ENCODE measurements at places on chromosomes 1 and 21.

GRCh38 chr1:25458541-25459298 lies 28.0 kb downstream of the MACO1 start:
- no peak for DNase-seq

DNA sequence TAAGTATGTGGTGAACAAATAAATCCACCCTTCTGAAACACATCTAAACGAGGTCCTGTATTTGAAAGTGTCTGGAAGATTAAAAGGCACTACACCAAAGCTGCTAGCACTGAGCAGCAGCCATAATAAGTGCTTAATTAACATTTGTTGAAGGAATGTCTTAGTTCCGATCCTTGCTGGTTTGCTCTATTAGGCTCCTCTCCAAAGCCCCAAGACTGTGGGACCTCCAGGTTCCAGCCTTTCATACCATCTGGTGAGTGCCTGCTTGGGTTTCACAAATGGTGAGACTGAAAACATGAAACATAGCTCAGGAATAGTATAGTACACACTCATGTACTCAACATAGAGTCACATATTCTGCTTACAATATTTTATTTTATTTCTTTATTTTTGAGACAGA lies 640 bp upstream of the CYP2J2 start:
- DNase-seq = no peak

GRCh38 chr1:91645031-91645430 lies 144.4 kb downstream of the CDC7 start:
- DNase-seq = no peak

DNA sequence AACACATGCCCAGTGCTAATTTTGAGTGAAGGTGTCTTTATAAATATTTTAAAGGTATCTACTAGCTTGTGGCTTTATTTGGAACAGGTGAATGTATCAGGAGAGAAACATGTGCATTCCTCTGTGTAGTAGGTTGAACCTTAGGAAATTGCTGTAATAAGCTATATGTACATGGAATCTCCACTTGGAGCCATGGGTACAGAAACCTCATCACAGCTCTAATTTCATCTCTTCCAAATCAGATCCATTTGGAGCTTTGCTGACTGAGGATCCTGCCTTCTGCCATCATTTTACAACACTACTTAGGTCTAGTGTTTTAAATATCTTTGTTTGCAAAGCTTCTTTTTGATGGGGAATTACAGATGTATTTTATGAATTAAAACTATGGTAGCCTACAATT lies 2.1 kb downstream of the KCNK2 start:
- DNase-seq = no peak

DNA sequence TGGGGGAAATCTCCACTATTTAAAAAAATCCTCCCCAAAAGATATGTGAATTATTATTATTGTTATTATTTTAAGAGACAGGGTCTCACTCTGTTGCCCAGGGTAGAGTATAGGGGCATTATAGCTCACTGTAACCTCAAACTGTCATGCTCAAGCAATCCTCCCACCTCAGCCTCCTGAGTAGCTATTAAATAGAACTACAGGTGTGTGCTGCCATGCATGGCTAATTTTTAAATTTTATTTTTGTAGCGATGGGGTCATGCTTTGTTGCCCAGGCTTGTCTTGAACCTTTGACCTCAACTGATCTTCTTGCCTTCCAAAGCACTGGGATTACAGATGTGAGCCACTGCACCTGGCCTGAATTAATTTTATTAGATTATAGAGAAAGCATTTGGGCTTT lies 116.8 kb downstream of the RABGAP1L start:
- no peak for DNase-seq

DNA sequence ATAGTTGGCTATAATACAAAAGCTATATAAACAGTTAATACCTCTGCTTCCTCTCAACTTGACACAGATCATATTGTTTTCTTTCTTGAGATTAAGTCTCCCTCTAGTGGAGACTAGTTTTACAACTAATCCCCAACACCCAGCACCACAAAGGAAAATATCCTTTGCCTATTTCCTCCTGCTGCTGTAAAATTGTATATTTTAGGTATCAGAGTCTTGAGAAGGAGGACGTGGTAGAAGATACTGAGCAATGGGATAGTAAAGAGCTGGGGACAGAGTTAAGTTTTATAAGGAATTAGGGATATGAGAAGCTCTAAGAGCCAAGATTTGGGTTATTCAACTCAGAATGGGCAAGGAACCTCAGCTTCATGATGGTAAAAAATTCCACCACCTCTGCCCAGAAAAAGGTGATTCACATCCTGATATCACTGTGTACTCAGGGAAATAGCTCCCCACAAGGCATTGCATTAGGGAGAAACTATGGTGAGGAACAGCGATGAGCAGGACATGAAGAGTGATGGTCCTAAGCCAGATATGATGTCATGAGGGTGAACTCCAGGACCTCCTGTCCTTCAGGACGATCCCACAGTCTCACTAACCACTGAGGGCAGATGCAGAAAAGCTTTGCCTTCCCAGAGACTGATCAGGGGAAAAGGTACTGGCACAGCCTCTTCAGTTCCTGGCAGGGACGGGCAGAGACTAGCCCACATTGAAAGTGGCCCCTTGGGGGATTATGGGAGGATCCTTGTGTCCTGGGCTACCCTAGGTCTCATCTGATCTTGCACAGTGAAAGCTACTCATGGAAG lies 14.7 kb upstream of the CFAP126 start:
- DNase-seq = peak; percentile 16

- DNase-seq = no peak
Measured at GRCh38 chr1:169576935-169577331, 9.3 kb downstream of the F5 start.

DNA sequence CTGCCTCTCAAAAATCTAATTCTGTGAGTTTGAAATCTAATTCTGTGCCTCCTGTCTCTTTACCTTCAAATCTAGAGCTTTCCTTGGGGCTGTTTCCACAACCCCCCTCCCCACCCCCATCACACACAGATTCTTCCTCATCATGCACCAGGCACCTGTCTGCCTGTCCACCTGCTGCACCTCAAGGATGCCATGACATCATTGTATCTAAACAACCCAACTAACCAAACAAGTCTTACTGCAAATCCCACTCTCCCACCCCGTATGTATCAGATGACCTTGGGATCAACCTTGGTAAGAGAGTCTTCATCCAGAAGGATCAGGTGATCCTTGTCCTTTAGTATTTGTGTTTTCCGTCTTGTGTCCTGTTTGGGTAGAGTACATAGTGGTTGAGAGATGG lies 102.7 kb upstream of the SIM2 start:
- no peak for DNase-seq

DNA sequence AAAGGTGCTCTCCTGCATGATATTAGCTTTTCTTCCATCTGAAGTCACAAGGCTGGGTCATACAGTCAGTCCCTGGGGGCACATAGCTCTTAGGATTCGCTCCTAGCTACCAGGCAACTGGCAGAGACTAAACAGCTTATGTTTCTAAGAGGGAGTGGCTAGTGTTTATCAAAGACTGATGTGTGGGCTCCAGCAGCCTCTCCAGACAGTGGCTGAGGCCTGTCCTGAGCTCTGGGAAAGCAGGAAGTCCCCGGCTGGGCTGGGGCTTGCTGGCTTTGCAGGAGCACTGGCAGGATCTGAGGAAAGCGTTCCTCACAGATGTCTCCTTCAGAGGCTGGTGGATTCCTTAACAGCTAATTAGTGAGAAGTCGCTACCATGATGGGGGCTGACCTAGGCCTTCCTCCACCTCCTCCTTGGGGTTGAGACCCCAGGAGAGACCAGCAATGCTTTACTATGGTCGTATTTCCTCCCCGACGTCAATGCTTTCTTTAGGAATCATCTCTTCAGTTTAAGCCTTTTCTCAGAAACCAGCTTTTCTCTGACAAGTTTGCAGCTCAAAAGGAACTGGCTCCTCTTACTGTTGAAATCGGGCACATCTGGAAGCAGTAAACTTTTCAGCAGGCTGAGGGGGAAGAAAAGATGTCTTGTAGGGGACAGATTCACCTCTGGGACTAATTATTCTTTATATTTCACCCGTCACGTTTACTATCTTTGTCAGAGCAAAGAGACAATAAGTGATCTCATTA lies 33.5 kb upstream of the HHAT start:
- DNase-seq = peak; percentile 29

GRCh38 chr1:202160377-202160940 lies at the start of gene PTPN7:
Gene PTPN7, minus strand, starts transcription at chr1:202160602. Its CDS starts 1,200 bp downstream, at chr1:202159402.
- DNase-seq = no peak
